Activated T-cell treated with anti-CD3 and anti-CD28 coated beads, Interleukin-2, amount 50 U/mL, for 72 hours (primary cell): ENCODE measurements at places on chromosomes 7 and 10. TPM values are rescaled to one million over a fixed set of nuclear protein-coding genes. Genes with fewer than 3 reads are reported as not detected.

- H3K27me3 ChIP-seq, result no peaks in the 10 kb centered on the region
- H3K4me3 ChIP-seq, result peak overlapping the region; percentile 100
- DNase-seq, result peak; percentile 30
- H3K36me3 ChIP-seq, result peaks cover 18% of the 10 kb centered on the region
- peak overlapping the region; percentile 100 for H3K27ac ChIP-seq
These were observed 1.4 kb downstream of the TRA2A start for GRCh38 chr7:23530405-23530804.

GRCh38 chr7:75817116-75817515 lies 3.5 kb upstream of the CCL24 start:
- H3K4me3 ChIP-seq, result no peak overlapping the region
- no peaks in the 10 kb centered on the region for H3K36me3 ChIP-seq
- H3K27me3 ChIP-seq, result peaks cover 15% of the 10 kb centered on the region
- H3K4me1 ChIP-seq, result no peaks in the 10 kb centered on the region

ZNF804B gene
- total RNA-seq, result not detected

- H3K36me3 ChIP-seq, result peaks cover 12% of the 10 kb centered on the region
- peaks cover 51% of the 10 kb centered on the region for H3K4me1 ChIP-seq
- H3K27me3 ChIP-seq, result no peaks in the 10 kb centered on the region
- peak; percentile 39 for DNase-seq
These were observed 73.8 kb downstream of the SHOC2 start for GRCh38 chr10:110993024-110993693.

DNA sequence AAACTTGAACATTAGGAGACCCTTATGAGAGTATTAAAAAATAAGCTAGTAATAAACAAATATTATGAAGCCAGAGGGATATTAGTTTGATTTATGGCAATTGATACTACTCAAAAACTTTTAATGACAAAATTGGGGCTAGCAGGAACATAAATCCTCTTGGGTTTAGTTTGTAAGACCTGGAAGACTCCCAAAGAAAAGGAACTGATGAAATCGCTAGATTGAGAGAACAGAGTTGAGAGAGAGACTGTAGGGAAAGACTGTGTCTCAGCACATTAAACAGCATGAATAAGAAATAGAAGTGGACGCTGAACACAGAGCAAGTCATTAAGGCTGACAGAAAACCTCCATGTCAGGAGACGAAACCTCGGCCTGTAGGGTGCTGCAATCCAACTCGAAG lies 56.4 kb downstream of the ICA1 start:
- no peak overlapping the region for H3K4me3 ChIP-seq
- H3K27me3 ChIP-seq, result peaks cover 23% of the 10 kb centered on the region
- H3K4me1 ChIP-seq, result peaks cover 21% of the 10 kb centered on the region
- DNase-seq, result no peak

GRCh38 chr10:44044549-44044948 lies 340.3 kb downstream of the CXCL12 start:
- H3K4me3 ChIP-seq, result no peak overlapping the region
- H3K4me1 ChIP-seq, result peaks cover 4% of the 10 kb centered on the region
- DNase-seq, result no peak
- no peak overlapping the region for H3K27ac ChIP-seq
- H3K36me3 ChIP-seq, result no peaks in the 10 kb centered on the region

DNA sequence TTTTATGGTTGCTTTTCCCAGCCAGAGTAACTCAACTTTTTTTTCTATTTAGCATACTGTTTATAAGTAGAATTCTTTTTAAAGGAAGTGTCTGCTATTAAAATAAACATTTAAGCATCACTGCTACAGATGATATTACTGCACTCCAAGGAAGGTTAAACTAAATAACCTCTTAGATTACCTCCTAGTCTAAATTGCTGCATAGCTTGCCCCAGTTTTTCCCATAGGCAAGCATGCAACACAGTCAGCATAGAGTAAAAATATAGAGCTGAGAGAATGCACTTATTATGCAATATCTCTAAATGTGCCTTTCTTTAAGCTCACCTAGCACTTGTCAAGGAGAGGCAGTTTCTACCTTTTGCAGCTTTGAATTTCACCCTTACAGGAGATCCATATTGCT lies 1392.4 kb upstream of the CELF2 start:
- H3K36me3 ChIP-seq, result no peaks in the 10 kb centered on the region
- H3K27me3 ChIP-seq, result no peaks in the 10 kb centered on the region
- H3K4me3 ChIP-seq, result no peak overlapping the region
- DNase-seq, result no peak
- H3K4me1 ChIP-seq, result no peaks in the 10 kb centered on the region
- no peak overlapping the region for H3K27ac ChIP-seq

DNA sequence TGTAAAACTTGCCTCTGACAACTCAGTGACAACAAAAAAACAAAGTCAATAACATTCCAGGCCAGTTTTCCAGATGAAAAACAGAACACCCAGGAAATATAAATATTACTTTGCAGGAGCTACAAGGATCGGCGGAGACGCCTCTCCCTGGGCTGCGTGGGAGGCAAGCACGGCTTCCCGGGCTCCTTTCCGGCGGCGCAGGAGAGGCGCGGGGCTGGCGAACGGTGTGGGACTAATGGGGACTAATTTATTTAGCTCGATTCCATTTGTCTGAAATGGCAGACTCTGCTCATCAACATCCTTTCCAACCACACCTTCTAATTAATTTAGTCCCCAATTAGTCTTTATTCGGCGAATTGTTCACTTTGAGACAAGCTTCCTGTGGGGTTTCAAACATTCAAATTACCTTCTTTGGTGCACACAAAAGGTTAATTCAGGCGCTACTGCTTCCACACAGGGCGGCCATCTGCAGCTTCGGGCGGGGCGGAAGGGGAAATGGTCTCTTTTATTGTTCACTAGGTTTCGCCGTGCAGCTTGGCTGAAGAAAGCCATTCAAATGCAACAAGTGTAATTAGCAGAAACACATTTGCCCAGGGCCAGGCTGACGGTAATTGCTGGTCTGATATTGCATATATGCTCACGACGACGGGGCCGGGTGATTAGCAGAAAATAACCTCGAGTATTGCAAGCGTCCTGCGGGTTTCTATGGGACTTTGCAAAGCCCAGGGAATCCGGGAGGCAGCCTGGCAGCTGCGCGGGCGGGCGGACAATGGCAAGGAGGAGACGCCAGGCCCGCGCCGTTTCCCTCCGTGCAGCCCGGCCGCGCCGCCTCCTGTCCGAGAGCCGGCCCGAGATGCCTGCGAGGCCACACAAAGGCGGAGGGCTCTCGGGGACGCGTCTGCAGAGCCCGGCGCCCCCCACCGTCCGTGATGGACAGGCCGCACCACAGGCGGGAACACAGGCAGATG lies 270.1 kb downstream of the PTPRN2 start:
- no peak overlapping the region for H3K27ac ChIP-seq
- H3K36me3 ChIP-seq, result peaks cover 1% of the 10 kb centered on the region
- no peak overlapping the region for H3K4me3 ChIP-seq
- H3K27me3 ChIP-seq, result no peaks in the 10 kb centered on the region

DNA sequence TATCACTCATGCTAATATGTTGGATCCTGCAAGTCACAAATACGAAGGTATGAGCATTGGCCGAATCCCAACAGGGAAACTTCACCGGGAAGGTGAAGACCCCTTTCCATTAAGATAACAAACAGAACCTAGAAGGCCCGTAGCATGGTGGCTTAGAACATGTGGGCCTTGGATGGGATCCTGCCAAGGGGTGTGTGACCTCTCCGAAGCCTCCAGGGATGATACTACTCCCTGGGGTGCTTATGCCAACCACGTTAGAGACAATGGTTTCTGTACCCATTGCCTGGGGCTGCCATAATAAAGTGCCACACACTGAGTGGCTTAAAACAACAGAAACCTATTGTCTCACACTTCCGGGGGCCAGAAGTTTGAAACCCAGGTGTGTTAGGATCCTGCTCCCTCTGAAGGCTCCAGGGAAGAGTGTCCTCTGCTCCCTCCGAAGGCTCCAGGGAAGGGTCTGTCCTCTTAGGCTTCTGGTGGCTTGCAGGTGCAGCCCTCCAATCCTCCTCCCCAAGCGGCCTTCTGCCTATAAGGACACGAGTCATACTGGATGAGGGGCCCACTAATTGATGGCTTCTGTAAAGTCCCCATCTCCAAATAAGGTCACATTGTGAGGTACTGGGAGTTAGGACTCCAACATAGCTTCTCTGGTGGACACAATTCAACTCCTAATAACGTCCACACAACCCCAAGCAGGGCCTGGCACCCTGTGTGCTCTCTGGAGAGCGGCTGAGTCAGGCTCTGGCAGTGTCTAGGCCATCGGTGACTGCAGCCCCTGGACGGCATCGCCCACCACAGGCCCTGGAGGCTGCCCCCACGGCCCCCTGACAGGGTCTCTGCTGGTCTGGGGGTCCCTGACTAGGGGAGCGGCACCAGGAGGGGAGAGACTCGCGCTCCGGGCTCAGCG lies 992 bp upstream of the MGMT start:
- H3K36me3 ChIP-seq, result no peaks in the 10 kb centered on the region
- H3K4me1 ChIP-seq, result peaks cover 13% of the 10 kb centered on the region
- no peaks in the 10 kb centered on the region for H3K27me3 ChIP-seq
- H3K4me3 ChIP-seq, result peak overlapping the region; percentile 79

PPP1R17 gene
- total RNA-seq, result not detected

MLLT10 gene
- 46.0 TPM for total RNA-seq

DNA sequence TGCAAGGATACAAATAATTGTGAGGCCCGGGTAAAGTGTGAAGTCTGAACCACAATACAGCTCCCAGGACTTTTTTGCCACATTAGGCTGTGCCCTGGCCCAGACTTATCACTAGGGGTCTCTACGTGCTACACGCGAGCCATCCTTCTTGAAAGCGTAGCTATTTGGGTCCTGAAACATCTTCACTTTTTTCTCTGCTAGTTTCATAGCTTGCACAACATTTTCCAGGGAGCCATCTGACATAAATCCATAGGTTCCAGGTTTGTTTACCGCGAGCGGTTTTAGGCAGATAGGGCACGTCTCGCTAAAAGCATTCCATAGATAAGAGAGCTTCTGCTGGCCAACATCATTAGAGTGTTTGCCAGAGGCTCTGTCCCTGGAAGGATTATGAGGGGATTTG lies 226.5 kb downstream of the RPS24 start:
- H3K27me3 ChIP-seq, result no peaks in the 10 kb centered on the region
- H3K4me3 ChIP-seq, result no peak overlapping the region
- H3K4me1 ChIP-seq, result peaks cover 6% of the 10 kb centered on the region

RFC2 gene
- total RNA-seq, result 62.9 TPM

ZWINT gene
- total RNA-seq, result 59.3 TPM

C7orf33 gene
- not detected for total RNA-seq

- H3K4me3 ChIP-seq, result no peak overlapping the region
- H3K27me3 ChIP-seq, result peaks cover 41% of the 10 kb centered on the region
- no peaks in the 10 kb centered on the region for H3K36me3 ChIP-seq
- no peak overlapping the region for H3K27ac ChIP-seq
These were observed 8.7 kb upstream of the GLRX3 start for GRCh38 chr10:130127364-130128061.
